ENCODE measurements at places on chromosomes 3 and 15.

DNA sequence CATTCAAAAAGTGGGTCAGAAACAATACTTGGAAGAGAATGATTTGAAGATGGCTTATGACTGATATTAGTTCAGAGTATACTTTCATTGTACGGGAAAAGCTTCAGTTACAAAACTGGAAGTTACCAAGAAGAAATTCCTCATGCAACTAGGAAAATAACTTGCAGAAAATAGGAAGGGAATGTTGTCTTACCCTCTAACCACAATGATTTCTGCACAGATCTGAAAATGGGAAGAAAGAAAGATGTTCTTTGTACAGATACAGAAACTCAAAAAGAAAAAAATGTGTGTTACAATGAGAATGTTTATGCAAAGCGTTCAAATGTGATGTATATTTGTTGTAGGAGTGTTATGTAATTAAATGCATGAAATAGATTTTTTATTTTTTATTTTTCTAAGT, 3.7 kb downstream of the ZNF280D start:
- no peak for DNase-seq

DNA sequence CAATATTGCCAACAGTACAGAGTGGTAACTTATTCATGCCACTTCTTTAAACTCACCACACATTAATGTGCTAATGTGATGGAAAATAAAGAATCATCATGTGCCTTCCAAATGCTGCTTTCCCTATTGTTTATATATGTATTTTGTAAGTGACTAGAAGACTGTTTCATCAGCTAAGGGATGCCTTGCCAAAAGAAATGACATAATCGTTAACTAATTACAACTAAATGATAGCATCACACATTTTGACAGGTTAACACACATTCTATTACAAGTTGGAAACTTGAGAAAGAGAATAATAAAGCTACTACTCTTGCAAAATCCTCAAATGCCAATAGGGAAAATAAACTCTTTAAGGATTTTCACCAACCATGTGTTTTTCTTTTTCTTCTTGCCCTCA, 329.9 kb upstream of the AGTR1 start:
- DNase-seq = no peak

GRCh38 chr3:123774474-123774873, 109.7 kb downstream of the MYLK start:
- no peak for DNase-seq

DNA sequence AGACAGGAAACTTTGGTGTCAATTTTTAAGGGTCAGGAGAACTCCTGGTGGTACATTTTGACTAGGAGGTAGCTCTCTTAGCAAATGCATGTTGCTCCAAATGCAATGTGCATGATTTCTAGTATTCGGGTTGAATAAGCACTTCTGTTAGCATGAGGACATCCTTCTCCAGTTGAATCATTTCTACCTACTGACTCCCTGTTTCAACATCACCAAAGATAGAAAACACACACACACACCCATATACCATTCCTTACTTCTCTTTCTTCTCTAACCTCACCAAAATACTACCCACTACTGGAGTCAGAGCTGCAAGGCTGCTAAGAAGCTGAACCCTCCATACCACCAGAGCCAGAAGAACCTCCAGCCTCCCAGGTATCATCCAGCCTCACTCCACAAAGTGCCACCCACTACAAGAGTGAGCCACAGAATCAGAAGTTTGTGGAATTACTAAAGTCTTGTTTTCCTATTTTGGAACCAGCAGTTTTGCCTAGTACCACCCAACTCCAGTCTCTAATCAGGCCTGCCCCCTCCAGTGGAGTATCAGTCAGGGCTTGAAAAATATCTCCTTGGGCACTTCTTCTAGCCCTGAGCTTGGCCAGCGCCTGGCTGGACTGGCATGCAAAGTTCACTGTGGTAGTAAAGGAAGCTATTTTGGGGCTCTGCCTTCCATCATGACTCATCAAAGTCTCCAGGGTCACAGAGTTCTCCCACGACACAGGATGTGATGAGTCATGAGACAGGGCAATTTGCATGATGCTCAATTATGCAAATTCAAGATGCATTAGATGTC, 110.3 kb downstream of the CYP19A1 start:
- peak; percentile 2 for DNase-seq

DNA sequence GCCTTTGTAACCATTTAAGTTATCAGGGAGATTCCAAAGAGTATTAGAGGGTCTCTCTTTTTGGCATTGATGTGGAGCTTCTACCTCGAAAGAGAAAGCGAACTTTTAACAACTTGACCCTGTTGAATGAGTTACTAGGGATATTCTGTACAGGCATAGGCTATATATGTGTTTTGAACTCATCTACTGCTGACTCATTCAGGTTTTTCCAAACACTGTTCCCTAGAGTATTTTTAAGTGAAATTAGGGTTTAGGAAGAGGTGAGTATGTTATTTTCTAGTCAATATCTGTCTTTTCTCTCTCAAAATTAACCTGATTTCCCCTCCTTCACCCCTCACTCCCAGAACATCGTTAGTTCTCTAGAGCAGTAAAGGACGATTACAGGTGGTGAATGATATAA, 228.1 kb upstream of the C2CD4B start:
- DNase-seq = no peak

GRCh38 chr3:55500555-55501330, 13.6 kb upstream of the WNT5A start:
- no peak for DNase-seq

- no peak for DNase-seq
Measured at GRCh38 chr3:59750391-59750790, 700.6 kb upstream of the CFAP20DC start.

DNA sequence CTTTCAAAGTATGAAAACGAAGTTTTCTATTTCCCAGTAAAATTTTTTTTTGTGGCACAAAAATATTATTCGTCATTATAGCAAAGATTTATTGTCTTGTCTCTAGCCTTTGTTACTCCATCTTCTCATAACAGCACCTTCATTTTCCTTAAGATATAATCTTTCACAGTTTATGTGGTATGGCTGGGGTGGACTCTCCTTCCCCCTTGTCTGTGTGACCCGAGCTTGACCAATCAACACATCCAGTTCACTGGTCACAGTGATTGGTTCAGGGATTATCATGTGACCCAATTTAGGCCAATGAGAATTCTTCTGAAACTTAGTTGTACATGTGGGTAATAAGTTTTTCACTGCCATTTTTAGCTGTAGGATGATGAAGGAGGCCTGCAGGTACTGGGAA, 71.2 kb upstream of the DCBLD2 start:
- DNase-seq = no peak

- DNase-seq = no peak
Measured at GRCh38 chr3:95705786-95706418, 1108.5 kb upstream of the EPHA6 start.

All from stimulated activated CD4-positive, alpha-beta T cell treated with anti-CD3 and anti-CD28 coated beads, Interleukin-12 subunit alpha, Interleukin-12 subunit beta, amount 100 ng/mL, for 24 hours (primary cell).